ENCODE measurements at places on chromosomes 2 and 18. TPM values are rescaled to one million over a fixed set of nuclear protein-coding genes. Genes with fewer than 3 reads are reported as not detected.

Gene ACTG2
- not detected for polyA plus RNA-seq

- H3K27ac ChIP-seq = no peak overlapping the region
- no peaks in the 10 kb centered on the region for H3K4me1 ChIP-seq
- DNase-seq = no peak
- H3K36me3 ChIP-seq = no peaks in the 10 kb centered on the region
- H3K27me3 ChIP-seq = no peaks in the 10 kb centered on the region
Measured at GRCh38 chr2:88303865-88304264, 133.7 kb downstream of the THNSL2 start.

DNA sequence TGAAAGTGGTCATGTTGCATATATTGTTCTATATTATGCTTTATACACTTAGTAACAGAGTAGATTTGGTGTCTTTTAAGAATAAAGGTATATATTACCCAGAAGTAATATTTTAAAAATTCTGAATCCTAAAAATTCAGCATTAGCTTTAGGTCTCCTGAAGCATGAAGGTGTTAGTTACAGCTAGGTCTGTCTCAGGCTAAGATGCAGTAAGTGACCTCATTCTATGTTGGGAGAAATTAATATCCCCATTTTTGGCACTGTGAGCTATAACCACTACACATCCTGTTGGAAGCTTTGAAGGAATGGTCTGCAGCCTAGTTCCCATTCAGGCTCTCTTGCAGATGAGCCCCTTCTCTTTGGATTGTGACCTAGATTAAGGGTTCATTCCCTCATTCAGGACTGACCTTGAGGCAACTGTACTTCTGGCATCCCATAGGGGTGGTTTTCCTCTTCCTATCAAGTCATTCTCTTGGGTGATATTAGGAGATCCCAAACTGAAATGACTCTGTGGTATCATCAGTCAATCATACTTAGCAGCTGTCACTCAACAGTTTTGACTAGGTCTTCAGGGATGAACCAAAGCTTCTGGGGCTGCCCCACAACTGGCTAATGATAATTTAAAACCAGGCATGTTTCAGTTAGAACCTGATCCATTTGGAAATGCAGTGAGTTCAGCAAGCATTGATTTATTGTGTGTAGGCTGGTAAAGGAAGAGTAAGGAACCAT lies 117.7 kb downstream of the GPD2 start:
- DNase-seq = no peak
- H3K27me3 ChIP-seq = no peaks in the 10 kb centered on the region
- no peaks in the 10 kb centered on the region for H3K36me3 ChIP-seq
- no peak overlapping the region for H3K27ac ChIP-seq
- H3K4me3 ChIP-seq = no peak overlapping the region

DNA sequence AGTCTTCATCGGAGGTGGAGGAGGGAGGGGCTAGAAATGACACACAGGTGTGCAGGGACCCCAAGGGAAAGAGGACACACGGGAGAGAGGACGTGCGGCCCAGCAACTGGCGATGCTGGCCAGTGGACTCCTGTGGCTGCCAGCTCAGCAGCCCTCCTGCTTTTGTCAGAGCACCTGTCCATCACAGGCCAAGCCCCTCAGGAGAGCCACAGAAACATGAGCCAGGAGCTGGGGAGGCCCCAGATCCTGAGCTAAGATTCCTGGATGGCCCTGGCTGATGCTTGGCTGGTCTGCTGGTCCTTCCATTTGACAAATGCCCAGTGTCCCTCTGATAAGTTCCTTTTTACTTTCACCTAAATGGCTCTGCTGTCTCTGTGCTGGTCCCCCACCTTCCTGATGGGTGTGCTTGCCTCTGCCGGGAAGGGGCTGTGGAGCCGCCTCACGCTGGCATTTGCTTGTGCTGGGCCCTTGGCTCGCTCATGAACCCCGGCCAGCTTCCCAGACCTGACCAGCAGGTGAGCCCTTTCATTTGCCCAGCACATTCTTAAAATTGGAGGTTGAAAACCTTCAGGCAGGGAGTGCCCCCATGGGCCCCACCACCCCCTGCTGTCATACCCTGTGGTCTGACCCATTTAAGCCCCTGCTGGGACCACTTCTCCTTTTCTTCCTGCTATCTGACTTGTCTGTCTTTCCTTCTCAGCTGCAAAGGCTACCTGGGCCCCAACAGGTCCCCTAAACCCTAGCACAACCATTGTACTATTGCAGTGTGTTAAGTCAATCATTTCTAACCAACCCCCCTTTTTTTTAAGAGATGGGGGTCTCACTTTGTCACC lies 37.3 kb downstream of the CYP27C1 start:
- H3K27me3 ChIP-seq = no peaks in the 10 kb centered on the region
- DNase-seq = no peak
- H3K4me3 ChIP-seq = no peak overlapping the region
- no peaks in the 10 kb centered on the region for H3K4me1 ChIP-seq
- no peaks in the 10 kb centered on the region for H3K36me3 ChIP-seq

DNA sequence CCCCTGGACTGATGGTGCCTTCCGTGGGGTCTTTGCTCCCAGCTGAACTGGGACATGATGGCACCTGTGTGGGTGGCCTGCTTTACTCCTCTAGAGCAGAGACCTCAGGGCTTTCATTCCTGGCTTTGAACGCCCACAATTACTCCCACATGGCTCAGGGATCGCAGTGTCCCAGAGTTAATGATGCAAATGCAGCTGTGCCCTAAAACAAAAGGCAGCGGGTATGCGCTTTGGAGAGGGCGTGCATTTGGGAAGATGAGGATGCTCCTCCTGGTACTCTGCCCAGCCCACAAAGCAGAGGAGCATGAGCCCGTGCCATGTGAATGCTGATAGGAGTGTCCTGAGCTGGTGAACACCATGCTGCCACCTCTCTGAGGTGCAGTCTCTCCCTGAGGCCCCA lies 173.4 kb downstream of the FHOD3 start:
- no peaks in the 10 kb centered on the region for H3K36me3 ChIP-seq
- H3K4me3 ChIP-seq = no peak overlapping the region
- no peaks in the 10 kb centered on the region for H3K4me1 ChIP-seq
- no peak for DNase-seq
- no peaks in the 10 kb centered on the region for H3K27me3 ChIP-seq

Gene CCBE1
- polyA plus RNA-seq = 20.1 TPM

Gene RAB31
- polyA plus RNA-seq = 53.9 TPM

DNA sequence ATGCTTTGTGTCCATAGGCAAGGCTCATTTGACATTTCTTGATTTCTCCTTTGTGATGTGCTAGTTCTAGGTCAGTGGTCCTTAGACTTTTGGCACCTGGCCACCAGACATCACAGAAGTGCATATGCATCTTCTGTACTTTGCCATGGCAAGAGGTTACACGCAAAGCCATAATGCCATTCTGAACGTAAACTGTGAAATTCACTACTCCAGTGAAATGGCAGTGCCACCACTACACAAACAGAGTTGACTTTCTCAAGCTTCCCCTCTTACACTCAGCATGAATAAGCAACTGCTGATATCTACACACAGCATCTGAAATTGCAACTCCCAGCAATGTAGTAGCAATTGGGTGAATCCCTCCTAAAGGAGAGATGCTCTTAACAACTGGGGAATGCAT lies 729.3 kb downstream of the DPP10 start:
- DNase-seq = no peak
- no peaks in the 10 kb centered on the region for H3K4me1 ChIP-seq
- H3K36me3 ChIP-seq = no peaks in the 10 kb centered on the region
- no peaks in the 10 kb centered on the region for H3K27me3 ChIP-seq
- no peak overlapping the region for H3K27ac ChIP-seq
- no peak overlapping the region for H3K4me3 ChIP-seq

DNA sequence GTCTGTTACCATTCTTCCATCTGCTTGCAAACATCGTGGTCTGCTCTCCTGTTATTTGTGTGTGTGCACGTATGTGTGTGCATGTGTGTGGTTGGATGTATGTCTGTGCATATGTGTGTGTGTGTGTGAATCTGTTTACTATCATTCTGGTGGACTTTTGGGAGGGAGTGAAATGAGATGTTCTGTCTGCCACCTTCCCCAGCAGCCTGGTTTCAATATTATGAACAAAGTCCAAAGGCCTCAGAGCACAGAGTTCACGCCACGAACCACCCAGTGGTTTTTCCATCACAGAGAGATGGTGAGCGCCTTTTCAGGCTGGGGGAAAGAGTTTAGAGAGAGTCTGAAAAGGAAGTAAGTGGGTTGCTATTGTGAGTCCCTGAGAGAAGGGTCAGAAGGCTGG lies 67.1 kb upstream of the YWHAQ start:
- no peak overlapping the region for H3K27ac ChIP-seq
- no peak for DNase-seq
- H3K36me3 ChIP-seq = no peaks in the 10 kb centered on the region
- no peaks in the 10 kb centered on the region for H3K27me3 ChIP-seq

GRCh38 chr2:108396845-108397244 lies 19.1 kb downstream of the SULT1C4 start:
- no peaks in the 10 kb centered on the region for H3K27me3 ChIP-seq
- H3K36me3 ChIP-seq = no peaks in the 10 kb centered on the region
- H3K27ac ChIP-seq = no peak overlapping the region
- H3K4me1 ChIP-seq = no peaks in the 10 kb centered on the region

DNA sequence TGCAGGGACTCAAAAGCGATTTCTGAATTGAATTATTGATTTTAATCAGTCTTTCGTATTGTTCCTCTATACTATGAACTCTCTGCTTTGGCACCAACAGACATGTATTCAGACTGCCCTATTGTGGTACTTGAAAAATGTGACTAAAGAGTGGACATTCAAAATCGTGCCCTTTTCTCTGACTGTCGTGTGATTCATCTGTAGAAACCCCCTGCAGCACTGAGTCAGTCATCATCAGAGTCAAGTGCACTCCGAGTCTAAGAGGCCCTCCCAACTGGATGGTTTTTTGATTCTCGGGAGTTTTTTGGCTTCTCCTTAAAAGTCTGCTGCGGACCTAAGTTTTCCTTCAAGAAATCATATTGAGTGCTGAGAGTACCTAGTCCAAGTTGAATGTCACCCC lies 96.4 kb upstream of the FOSL2 start:
- H3K27ac ChIP-seq = no peak overlapping the region
- no peaks in the 10 kb centered on the region for H3K27me3 ChIP-seq
- no peak for DNase-seq
- no peak overlapping the region for H3K4me3 ChIP-seq

Gene FOXI3
- 0.02 TPM for polyA plus RNA-seq

Gene DCTN1
- 119 TPM for polyA plus RNA-seq

Gene COL3A1
- 0.03 TPM for polyA plus RNA-seq

Gene LCT
- polyA plus RNA-seq = 0.01 TPM

- no peak for DNase-seq
- no peak overlapping the region for H3K27ac ChIP-seq
- H3K4me1 ChIP-seq = no peaks in the 10 kb centered on the region
- H3K27me3 ChIP-seq = no peaks in the 10 kb centered on the region
- no peaks in the 10 kb centered on the region for H3K36me3 ChIP-seq
Measured at GRCh38 chr2:8636721-8637636, 44.9 kb upstream of the ID2 start.

Gene MEP1B
- 0.03 TPM for polyA plus RNA-seq

GRCh38 chr2:120379916-120380893 lies 34.3 kb downstream of the INHBB start:
- H3K4me1 ChIP-seq = no peaks in the 10 kb centered on the region
- no peak overlapping the region for H3K4me3 ChIP-seq
- no peak overlapping the region for H3K27ac ChIP-seq
- no peaks in the 10 kb centered on the region for H3K36me3 ChIP-seq
- H3K27me3 ChIP-seq = peaks cover 6% of the 10 kb centered on the region
- DNase-seq = no peak

Gene C2orf15
- 0.48 TPM for polyA plus RNA-seq

DNA sequence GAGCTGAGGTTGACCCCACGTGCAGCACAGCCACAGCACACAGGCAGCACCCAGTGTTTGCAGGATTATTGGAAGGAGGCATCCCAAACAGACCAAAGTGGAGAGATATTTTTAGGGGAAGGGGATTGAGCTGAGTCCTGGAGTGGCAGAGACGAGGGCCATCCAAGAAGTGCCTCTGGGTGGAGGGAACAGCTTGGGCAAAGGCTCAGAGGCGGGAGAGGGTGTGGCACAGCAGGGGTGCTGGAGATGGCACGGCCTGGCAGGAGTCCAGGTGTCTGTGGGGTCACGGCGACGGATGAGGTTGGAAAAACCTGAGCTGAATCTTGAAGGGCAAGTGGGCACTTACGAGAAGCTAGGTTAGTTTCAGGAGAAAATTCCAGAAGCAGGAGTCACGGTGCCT lies 60.6 kb downstream of the INHBB start:
- H3K4me1 ChIP-seq = no peaks in the 10 kb centered on the region
- no peak for DNase-seq
- no peak overlapping the region for H3K27ac ChIP-seq
- no peak overlapping the region for H3K4me3 ChIP-seq
- H3K27me3 ChIP-seq = peaks cover 2% of the 10 kb centered on the region
- H3K36me3 ChIP-seq = no peaks in the 10 kb centered on the region

- no peak overlapping the region for H3K4me3 ChIP-seq
- H3K27me3 ChIP-seq = no peaks in the 10 kb centered on the region
- H3K27ac ChIP-seq = peak overlapping the region; percentile 8
- no peaks in the 10 kb centered on the region for H3K36me3 ChIP-seq
- peak; percentile 52 for DNase-seq
Measured at GRCh38 chr2:232993231-232993821, 19.7 kb downstream of the NGEF start.

Gene METTL8
- polyA plus RNA-seq = 44.5 TPM

GRCh38 chr18:9215221-9215933 lies 78.8 kb downstream of the ANKRD12 start:
- no peaks in the 10 kb centered on the region for H3K27me3 ChIP-seq
- no peak overlapping the region for H3K4me3 ChIP-seq
- H3K27ac ChIP-seq = no peak overlapping the region
- no peak for DNase-seq
- no peaks in the 10 kb centered on the region for H3K4me1 ChIP-seq

- no peak overlapping the region for H3K27ac ChIP-seq
- no peak for DNase-seq
- H3K4me1 ChIP-seq = no peaks in the 10 kb centered on the region
- no peaks in the 10 kb centered on the region for H3K27me3 ChIP-seq
Measured at GRCh38 chr2:139360654-139361053, 580.5 kb upstream of the NXPH2 start.

- H3K27me3 ChIP-seq = no peaks in the 10 kb centered on the region
- H3K4me3 ChIP-seq = no peak overlapping the region
- no peaks in the 10 kb centered on the region for H3K36me3 ChIP-seq
Measured at GRCh38 chr18:42086288-42086687, 131.3 kb downstream of the PIK3C3 start.
